BE2C (cell line): ENCODE measurements at places on chromosomes 12 and 14.

DNA sequence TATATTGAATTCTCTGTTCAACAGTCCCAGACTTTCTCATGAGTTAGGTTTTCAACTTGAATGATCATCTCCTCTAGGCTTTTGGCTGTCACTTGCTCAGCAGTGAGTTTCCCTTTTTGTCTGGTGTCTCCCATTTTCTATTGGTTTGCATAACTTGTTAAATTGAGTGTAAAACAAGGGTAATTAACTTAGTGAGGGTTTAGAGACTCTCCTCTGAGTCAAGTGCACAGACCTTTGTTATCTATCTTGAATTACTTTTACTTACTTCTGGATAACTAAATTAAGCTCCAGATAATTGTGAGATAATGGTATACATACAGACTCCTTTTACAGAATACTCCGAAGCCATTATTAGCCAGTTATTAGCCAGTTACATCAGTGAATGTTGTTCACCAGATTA, 22.0 kb downstream of the MLXIP start:
- DNase-seq: no peak

GRCh38 chr12:105253866-105254513, 18.0 kb upstream of the APPL2 start:
- DNase-seq: no peak

- DNase-seq: no peak
Measured at GRCh38 chr14:102525219-102525928, 15.8 kb upstream of the ANKRD9 start.

DNA sequence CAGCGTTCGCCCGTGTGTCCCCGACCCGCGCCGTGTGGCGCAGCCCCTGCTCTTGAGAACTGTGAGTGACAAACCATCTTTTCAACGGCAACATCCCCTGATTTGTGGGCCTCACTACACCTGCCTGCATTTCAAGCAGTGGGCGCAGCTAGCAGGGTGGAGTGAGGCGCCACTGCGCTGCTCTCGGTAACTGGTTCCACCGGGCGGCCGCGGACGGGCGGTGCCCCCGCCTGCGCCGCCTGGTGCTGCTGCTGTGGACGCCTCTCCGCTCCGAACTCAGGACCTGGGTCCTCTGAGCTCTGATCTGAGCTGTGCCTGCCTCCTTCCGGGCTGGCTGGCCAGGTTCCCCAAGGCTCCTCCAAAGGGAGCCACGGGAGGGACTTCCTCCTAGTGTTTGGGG, 5.9 kb upstream of the DEGS2 start:
- no peak for DNase-seq

GRCh38 chr14:19838433-19838832, 34.9 kb downstream of the OR4N2 start:
- no peak for DNase-seq

DNA sequence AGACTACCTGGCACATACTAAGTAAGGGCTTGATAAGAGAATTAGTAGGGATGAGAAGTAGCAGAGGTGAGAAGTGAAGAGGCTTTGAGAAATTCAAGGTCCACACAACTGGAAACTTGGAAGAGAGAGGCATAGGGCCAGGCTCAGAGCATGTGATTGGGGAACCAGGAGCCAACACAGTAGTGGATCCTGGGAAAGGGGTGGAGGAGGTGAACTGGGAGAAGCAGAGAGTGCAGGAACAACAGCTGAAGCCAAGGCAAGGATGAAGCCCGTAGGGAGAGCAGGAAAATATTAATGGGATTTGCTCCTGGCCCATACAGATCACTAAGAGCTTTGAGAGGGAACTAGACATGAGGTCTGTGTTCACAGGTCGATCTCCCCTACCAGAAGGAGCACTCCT, 1.4 kb upstream of the ITGB7 start:
- DNase-seq: no peak

DNA sequence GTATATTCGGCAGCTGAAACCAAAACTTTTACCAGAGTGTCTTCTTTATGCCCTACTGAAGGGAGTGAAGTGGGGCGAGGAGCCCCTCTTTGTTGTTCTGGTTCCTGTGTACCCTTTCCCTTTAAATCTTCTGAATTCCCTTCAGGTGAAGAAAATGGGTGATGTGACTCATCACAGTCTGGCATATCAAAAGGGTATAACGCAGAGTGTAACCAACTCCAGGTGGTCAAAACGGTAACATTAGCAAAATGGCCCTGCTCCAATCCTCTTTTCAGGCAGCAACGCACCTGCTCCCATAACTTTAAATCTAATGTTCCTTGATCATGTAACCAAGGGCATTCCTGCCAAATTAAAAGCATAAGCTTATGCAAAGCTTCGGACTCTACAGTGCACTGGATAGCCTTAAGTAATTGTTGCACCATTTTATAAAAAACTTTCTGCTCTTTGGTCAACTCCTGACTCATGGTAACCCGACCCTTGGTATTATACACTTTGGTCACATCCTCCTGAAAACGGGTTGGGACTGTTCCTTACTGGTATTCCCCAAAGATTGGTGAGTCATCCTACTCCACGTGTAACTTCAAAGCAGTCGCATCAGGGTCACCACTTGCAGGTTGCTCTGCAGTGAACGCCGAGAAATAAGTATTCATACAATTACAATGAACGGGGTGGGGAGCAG, 83.1 kb downstream of the KCNMB4 start:
- no peak for DNase-seq

DNA sequence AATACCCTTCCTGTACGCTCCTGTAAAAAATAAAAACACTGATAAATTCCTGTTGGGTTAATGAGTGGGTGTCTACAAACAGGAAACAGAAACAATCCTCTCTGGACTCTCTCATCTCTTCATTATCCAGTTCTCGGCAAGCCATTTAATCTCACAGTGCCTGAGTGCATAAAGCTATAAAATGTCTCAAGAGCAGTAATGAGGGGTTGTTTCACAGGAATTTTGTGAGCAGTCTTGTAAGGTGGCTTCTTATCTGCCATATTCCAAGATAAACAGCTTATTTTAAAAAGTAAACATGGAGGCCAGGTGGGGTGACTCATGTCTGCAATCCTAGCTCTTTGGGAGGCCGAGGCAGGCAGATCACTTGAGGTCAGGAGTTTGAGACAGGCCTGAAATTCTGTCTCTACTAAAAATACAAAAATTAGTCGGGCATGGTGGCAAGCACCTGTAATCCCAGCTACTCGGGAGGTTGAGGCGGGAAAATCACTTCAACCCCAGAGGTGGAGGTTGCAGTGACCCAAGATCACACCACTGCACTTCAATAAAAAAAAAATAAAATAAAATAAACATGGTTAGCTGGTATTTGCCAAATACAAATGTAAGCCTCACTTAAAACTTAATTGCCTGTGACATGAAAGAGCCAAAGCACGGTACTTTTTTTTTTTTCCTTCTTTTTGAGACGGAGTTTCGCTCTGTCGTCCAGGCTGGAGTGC, 54.0 kb downstream of the CLIP1 start:
- no peak for DNase-seq

DNA sequence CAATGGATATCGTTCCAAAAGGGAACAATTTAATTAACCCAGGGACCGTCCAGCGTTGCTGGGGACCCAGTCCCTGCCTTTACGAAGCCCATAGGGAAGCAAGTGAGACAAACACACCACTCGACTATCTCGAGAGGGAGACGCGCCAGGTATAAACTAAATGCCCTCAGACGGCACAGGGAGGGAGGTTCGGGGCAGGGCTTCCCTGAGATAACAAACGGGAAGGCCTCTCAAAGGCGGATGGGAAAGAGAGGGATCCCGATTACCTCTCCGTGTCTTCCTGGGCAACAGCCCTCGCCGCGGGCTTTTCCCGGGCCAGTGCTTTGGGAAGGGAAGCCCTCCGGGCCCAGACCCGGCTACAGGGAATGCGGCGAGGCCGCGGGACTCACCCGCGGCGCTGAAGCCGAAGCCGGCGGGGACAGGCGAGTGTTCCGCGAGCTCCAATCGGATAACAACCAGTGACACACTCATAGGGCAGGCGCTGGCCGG, 390 bp downstream of the BRAP start:
- DNase-seq: no peak

DNA sequence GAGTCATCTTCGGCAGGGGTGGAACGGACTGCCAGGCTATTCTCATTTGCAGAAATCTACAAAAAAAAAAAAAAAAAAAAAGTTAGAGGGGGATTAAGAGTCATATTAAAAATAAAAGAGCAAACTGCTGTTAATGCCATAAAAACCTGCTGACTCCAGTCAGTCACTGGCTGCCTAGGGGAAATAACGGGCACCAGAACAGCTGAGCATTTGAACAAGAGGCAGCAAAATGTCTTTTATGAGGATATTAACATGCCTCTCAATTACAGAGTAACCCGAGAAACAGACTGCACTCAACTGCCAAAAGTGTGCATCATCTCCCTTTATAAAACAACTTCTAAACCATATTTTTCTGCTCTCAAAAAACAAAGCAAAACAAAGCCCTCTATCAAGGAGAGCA, 28.7 kb upstream of the CERS5 start:
- no peak for DNase-seq

GRCh38 chr12:57462251-57462911, 2.8 kb downstream of the GLI1 start:
- peak; percentile 88 for DNase-seq

DNA sequence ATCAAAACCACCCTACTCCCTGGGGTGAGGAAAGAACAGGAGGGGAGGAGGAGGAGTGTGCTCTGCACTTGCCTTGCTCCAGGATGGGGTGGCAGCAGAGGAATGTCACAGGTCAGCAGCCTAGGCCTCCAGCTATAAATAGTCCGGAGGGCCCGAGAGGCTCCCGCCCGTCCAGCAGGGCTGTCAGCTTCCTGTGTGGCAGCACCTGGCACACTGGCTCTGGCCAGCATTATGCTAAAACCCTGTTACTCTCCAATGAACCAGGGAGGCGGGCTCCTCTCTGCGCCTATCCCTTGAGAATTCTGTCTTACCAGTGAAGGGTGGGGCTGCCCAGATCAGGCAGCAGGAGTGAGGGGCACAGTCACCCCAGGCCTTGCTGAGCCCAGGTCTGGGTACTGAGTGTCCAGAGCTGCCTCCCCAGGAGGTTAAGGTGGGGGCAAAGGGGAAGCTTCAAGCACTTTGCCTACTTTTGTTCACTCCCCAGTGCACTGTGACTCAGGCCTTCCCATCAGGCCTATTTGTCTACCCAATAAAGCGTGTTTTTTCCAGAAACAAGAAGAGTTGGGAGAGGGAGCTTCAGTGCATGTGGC, 1.2 kb upstream of the COX14 start:
- DNase-seq: peak; percentile 36

- DNase-seq: no peak
Measured at GRCh38 chr12:121801595-121802484, 2.0 kb upstream of the SETD1B start.

- DNase-seq: no peak
Measured at GRCh38 chr14:33979613-33980276, 28.9 kb upstream of the EGLN3 start.

- DNase-seq: no peak
Measured at GRCh38 chr12:59660148-59660547, 64.3 kb downstream of the SLC16A7 start.

DNA sequence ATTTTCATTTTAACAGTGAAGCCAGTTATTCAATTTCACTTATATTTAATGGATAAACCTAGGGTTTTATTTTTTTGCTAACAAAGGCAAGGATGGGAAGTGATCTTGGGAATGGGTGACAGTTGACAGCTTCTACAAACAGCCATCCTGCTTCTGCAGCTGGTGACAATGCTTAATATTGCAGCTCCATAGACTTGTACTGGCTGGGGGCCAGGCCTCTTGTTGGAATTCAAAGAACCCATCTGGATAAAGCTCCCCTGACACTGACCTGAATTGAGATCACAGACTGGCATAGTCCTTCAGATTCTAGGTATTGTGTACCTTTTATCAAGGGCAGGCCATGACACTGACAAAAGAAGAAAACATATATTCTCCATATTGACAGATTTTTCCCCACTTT, 664.6 kb upstream of the FOXG1 start:
- DNase-seq: peak; percentile 77

- no peak for DNase-seq
Measured at GRCh38 chr12:22029491-22029890, 16.5 kb upstream of the CMAS start.
